ENCODE measurements at places on chromosomes 5 and 9.

GRCh38 chr5:95824747-95825146 lies 2.2 kb upstream of the GLRX start:
- no peak for DNase-seq

GRCh38 chr5:142466195-142466971 lies 141.6 kb upstream of the SPRY4 start:
- no peak for DNase-seq

DNA sequence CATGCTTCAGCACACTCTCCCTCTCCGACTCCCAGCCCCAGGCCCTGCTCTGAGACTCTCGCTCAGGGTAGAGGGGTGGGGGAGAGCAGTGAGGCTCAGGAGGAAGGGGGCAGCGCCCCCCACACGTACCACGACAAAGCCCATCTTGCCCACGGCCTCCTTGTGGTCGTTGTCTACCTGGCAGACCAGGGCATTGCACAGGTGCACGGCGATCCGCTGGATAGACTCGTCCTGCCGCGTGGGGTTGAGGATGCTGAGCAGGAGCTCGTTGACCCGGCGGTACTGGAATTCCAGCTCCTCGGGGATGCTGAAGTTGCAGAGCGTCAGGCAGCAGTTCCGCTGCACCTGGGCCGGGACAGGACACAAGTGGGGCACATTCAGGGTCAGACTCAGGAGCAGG lies 18.5 kb upstream of the ZDHHC12 start:
- DNase-seq: no peak

- no peak for DNase-seq
Measured at GRCh38 chr9:86902991-86903733, 44.1 kb downstream of the GAS1 start.

- no peak for DNase-seq
Measured at GRCh38 chr9:34220218-34220617, 41.4 kb downstream of the UBAP1 start.

DNA sequence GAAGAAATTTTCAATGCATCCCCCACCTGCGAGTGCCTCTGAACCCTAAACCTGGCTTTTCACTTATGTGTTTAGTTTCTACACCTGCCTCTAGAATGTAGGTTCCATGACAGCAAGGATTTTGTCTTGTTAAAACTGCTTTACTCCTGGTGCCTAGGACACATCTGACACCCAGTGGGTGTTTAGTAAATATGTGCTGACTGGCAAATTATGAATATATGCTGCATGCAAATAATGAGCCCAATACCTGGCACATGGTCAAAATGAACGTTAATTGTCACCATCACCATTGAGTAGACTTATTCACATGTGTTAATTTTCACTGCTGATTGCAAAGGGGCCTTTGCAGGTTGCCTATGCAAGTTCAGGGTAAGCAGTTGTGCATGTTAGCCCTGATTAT lies 249.9 kb upstream of the WWC1 start:
- no peak for DNase-seq

DNA sequence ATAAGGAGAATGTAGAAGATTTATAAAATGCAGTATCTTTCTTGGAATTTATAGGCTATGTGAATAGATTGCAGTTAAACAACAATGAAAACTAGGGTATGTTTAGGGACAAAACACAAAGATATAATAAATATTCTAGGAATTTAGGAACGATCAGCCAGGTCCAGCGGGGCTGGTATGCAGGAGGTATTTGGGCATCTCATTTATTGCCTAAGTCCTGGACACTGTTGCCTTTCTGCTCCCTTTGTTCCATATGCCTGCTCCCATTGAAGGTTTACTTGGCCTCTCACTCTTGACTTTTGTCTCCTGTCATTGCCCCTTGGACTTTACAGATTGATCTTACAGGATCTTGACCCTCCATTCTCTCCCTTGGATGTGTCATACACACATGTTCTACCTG lies 55.9 kb downstream of the SNX24 start:
- DNase-seq: no peak

DNA sequence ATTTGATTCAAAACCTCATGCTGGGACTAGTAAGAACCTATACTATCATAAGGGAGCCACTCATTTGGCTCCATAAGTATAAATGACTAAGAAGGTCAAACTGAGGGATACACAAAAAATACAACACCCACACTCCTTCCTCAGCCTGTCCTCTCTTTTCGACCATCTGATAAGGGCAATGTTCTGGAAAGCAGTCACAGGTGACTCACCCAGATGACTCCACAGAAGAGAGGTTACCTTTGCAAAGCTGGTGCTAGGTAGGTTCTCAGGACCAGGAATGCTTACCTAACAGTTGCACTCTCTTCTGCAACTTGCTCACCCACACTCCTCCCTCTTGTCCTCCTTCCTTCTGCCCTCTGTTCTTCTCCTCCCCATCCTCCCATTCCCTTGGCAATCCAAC lies 32.9 kb downstream of the LHFPL2 start:
- no peak for DNase-seq

- DNase-seq: no peak
Measured at GRCh38 chr9:37812773-37813379, 12.3 kb downstream of the DCAF10 start.

DNA sequence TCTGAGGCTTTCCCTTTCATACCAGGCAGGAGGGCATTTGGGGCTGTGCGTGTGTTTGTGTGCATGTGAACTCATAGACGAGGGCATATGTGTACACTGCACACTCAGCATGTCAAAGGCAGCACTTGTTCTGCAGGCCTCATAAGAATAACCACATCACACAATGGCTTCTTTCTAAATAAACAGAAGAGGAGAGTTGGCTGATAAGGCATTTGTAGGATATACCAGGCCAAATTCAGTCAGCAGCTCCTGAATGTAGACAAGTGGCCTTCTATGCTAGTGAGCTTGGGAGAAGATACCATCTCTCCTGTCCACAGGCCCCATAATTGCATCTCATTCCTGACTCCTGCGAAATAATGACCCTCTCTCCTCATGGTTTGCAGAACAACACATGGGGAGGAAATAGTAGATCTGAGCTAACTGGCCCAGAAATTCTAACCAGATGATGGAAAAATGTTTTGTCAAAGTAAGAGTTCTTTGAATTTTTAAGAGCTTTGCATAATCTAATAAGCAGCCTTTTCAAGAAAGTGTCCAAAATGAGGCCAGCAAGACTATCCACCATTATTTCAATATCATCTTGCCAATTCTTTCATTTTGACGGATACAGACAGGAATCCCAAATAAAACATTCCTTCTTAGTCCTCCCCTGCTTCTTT lies 60.5 kb upstream of the GAS1 start:
- no peak for DNase-seq

DNA sequence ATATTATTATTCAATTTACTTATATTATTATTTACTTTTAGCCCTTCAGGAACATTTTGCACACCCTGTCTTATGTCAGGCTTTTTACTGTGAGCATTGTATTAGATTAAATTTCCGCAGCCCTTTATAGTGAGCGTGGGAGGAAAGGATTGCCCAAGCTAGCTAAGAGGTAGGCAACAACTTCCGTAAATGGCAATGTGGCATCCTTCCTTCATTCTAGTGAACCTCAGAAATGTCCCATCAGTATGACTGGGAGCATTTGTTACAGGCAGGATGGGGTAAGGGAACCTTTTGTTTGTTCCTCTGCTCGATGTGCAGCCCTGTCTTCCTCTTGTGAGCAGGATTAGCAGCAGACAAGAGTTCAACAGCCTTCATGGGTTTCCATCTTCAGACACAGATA lies 6.2 kb upstream of the CD180 start:
- DNase-seq: no peak

GRCh38 chr9:87602933-87603643 lies 105.4 kb downstream of the DAPK1 start:
- DNase-seq: no peak

DNA sequence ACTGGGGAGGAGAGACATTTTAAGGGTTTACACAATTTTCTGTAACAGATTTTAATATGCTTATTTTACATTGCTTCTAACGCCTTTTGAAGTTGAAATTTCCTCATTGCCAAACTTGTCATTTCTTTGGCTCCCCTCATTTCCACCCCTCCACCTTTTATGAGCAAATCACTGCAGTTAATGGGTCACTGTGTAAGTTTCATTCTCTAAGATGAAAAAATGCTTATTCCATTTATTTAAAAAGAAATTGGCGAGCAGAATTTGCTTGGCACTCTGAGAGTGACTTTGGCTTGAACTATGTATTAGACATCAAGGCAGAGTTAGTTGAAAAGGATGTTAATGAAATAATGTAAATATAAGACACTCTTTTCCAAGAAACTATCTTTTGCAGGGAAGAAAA lies 66.6 kb downstream of the ITGA1 start:
- DNase-seq: no peak

DNA sequence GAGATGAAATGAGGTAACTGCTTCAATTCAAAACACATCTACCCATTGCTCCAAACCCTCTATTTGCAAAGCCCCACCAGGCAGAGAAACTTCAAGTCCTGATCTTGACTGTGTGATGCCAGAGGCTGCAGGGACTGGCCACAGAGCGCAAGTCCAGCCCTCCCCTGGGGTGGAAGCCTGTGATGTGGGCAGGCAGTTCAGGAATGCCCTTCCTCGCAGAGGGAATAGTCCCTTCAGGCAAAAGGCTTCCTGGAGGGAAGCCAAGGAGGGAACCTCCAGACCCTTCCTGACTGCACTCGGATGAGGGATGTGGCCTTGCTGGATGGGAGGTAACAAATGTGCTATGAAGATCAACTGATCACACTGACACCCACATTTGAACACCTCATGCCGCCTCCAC lies 131.2 kb downstream of the SLIT3 start:
- DNase-seq: no peak

DNA sequence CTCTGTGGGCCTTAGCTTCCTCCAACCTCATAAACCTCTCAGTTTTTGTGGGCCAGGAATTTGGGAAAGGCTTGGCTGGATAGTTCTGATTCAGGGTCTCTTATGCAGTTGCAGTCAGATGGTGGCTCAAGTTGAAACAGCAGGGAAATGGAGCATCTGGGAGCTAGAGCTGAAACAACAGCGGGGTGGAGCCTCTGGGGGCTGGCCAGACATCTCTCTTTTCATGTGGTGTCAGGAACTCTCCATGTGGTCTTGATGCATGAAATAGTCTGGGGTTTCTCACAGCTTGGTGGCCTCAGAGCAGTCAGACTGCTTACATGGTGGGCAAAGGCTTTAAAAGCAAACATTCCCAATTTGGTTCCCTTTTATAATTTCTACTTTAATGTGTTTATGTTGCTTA lies 13.5 kb downstream of the ZNF346 start:
- DNase-seq: no peak

- no peak for DNase-seq
Measured at GRCh38 chr5:31972558-31972957, 201.6 kb downstream of the GOLPH3 start.

GRCh38 chr5:53355931-53356330 lies 124.5 kb upstream of the FST start:
- DNase-seq: no peak

DNA sequence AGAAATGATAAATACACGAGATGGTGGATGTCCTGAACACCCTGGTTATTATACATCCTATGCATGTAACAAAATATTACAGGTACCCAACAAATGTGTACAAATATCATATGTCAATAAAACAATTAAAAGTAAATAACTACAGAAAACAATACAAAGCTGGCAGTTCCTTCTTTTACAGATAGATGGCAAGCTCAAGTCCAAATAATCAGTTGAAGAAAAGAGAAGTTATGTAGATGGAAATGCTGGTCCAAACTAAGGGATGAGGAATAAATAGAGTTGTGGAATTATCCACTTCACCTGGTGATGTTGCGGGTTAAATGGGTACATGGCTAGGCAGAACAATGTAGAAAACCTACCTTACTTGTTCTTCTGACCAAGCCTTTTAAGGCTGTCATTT lies 79.4 kb downstream of the PALM2AKAP2 start:
- DNase-seq: no peak

- DNase-seq: no peak
Measured at GRCh38 chr5:40385544-40385943, 294.2 kb upstream of the PTGER4 start.

DNA sequence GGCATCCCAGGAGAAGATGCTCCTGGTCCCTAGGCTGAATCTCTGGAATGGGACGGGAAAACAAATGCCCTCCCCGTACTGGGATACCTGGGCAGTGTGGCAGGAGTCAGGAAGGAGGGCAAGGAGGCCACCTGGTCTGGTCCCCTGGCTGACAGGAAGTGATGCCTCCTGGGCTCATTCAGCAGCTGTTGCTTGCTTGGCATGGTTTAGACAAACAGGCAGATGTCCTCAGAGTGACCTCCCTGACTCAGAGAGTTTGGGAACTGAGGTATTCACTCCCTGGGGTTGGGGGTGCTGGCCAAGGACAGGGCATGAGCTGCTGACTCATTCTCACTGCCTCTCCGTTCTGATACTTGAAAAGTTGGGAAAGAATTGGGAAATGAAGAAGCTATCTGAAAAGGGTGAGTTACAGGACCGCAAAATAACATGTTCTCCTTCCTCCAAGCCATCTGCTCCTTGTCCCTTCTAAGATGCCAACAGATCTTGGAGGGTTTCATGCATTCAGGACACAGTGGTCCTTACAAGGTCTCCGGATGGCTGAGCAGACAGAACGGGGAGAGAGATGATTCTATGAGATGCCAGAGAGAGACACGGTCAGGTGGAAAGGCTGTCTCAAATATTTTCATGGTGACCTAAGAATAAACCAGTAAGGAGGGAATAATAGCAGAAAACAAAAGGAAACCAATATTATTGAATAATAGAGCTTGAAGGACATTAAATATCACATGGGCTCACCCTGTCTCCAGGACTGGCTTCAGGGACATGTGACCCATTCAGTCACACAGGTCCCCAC lies 534.5 kb downstream of the BNC2 start:
- DNase-seq: no peak

DNA sequence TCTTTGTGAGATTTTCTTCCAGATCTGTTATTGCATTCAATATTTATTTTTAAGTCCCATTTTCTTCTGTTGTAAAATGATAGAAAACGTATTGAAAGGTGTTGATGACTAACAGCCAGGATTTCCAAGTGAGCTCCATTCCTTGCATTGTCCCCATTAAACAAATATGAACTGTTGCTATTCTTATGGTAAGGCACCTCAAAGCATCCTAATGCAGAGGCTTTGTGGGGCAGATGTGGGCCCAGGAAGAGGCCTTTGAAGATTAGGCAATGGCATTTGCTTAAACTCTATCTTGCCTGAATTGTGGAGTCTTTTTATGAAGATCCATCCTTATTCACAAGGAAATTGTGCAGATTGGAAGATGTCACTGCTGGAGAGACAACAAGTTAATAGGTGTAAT lies 38.9 kb downstream of the NTRK2 start:
- no peak for DNase-seq

- DNase-seq: no peak
Measured at GRCh38 chr9:35470894-35471293, 19.0 kb upstream of the RUSC2 start.

GRCh38 chr9:134258332-134258731 lies 67.9 kb upstream of the RXRA start:
- DNase-seq: no peak

Measured in naive thymus-derived CD4-positive, alpha-beta T cell (primary cell).